ENCODE measurements at places on chromosomes 1 and 21. TPM values are rescaled to one million over a fixed set of nuclear protein-coding genes. Genes with fewer than 3 reads are reported as not detected.

The FCRL6 gene
- not detected for polyA plus RNA-seq

- no peak for DNase-seq
Measured at GRCh38 chr1:149879556-149879955, 19.8 kb upstream of the BOLA1 start.

- DNase-seq: no peak
Measured at GRCh38 chr1:66078412-66078811, 285.7 kb downstream of the PDE4B start.

- no peak for DNase-seq
Measured at GRCh38 chr1:193569983-193570269, 383.5 kb upstream of the B3GALT2 start.

- no peak for DNase-seq
Measured at GRCh38 chr1:173328961-173329360, 121.8 kb upstream of the TNFSF4 start.

Data from hindlimb muscle (tissue), 1 donor.